ENCODE measurements at places on chromosomes 12 and 14. TPM values are rescaled to one million over a fixed set of nuclear protein-coding genes. Genes with fewer than 3 reads are reported as not detected.

Gene CCDC197
- not detected for total RNA-seq

Gene GPR162
- total RNA-seq: 3.7 TPM

Gene KRT2
- total RNA-seq: not detected

Gene CEP170B
- total RNA-seq: 35.2 TPM

Gene KLHL33
- total RNA-seq: 0.25 TPM

Gene SARNP
- total RNA-seq: 49.7 TPM

Gene STRN3
- 12.5 TPM for total RNA-seq

Gene TCL1A
- not detected for total RNA-seq

Gene BATF
- total RNA-seq: not detected

Gene C14orf39
- total RNA-seq: not detected

Gene TSPAN9
- 24.9 TPM for total RNA-seq

Gene SLC25A21
- total RNA-seq: 3.4 TPM

Gene C1QL4
- 0.16 TPM for total RNA-seq

Gene PAX9
- 0.49 TPM for total RNA-seq

Gene PTPRO
- 0.33 TPM for total RNA-seq

Gene SOAT2
- not detected for total RNA-seq

Gene RBM19
- 23.2 TPM for total RNA-seq

Gene CD4
- total RNA-seq: 0.33 TPM

Gene CCDC175
- not detected for total RNA-seq

Gene CDKL1
- total RNA-seq: 23.8 TPM

Gene ZNF385A
- total RNA-seq: 5.9 TPM

Gene CLEC7A
- total RNA-seq: not detected

Gene RASSF8
- 16.5 TPM for total RNA-seq

Gene KRT6A
- not detected for total RNA-seq

Gene LUM
- 80.2 TPM for total RNA-seq

Gene FOXN4
- not detected for total RNA-seq

Gene ZNF26
- total RNA-seq: 4.1 TPM

Gene CLEC9A
- not detected for total RNA-seq

Gene KCNJ8
- 4.6 TPM for total RNA-seq

Gene NXPH4
- total RNA-seq: 1.0 TPM

Gene NEUROD4
- not detected for total RNA-seq

Gene PLEKHH1
- total RNA-seq: 3.1 TPM

Gene LHX5
- not detected for total RNA-seq

All from mesangial cell (primary cell).